Islet precursor cell (in vitro differentiated cells): ENCODE measurements at places on chromosomes 7 and 10.
A peak's percentile ranks its signal among the peaks of the same experiment; 100 is the strongest.

DNA sequence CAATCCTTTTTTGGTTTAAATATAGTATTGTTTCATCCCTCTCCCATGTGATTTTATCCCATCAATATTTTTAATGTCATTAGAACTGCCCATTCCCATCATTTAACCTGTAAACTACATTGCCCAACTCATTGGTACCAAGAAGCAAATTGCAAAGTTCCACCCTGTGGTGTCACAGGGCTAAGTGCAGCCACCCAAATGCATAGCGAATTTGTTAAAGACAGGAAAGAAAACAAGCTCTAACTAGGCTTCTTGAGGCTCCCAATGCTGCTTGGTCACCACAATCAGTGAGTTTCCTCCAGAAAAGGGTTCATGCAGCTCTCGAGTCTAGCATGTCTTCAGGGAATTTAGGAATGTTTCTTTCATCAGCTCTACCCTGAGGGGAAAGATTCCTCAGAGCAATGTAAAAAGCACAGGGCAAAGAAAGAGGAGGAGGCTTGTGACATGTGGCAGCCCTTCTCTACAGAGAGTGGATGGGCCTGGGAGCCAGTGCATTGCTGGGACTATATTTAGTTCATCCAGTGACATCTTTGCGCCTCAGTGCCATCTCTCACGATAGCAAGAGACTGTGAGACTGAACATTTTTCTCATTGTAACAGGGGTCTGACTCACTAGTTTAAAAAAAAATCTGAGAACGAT, 58.1 kb downstream of the CAV1 start:
- peak; percentile 76 for DNase-seq

DNA sequence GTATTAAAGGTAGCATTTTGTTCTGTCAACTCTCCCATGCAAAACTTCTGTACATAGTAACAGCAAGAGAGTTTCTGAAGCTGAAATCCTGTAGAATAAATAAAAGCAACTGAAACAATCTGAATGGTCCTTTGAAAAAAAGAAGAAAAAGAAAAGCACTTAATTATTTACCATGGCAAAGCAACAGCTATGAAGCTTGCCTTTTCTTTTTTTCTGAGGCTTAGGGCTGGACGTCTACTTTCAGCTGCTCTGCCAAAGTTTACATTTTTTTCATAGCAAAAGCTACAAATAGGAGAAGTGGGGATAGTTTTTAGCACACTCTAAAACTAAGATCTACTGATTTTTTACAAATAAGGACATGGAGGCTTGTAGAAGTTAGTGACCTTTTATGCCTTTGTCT, 31.3 kb upstream of the CD36 start:
- no peak for DNase-seq

DNA sequence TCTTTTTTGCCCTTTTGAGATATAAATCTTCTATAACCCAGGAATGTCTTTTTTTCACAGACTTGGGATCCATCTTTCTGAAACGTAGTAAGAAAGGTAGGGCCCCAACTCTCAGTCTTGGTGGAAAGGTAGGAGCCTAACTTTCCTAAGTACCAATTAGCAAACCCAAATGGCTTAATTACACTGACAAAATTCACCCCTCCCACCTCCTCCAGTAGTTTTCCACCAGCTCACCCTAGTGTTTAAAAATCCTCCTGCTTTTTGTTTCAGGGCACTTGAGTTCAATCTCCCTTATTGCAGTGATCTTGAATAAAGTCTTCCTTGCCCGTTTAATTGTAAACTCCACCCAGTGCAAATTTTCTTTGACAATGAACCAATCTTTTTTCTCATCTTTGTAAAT, 600.0 kb downstream of the PHTF2 start:
- DNase-seq, result no peak

DNA sequence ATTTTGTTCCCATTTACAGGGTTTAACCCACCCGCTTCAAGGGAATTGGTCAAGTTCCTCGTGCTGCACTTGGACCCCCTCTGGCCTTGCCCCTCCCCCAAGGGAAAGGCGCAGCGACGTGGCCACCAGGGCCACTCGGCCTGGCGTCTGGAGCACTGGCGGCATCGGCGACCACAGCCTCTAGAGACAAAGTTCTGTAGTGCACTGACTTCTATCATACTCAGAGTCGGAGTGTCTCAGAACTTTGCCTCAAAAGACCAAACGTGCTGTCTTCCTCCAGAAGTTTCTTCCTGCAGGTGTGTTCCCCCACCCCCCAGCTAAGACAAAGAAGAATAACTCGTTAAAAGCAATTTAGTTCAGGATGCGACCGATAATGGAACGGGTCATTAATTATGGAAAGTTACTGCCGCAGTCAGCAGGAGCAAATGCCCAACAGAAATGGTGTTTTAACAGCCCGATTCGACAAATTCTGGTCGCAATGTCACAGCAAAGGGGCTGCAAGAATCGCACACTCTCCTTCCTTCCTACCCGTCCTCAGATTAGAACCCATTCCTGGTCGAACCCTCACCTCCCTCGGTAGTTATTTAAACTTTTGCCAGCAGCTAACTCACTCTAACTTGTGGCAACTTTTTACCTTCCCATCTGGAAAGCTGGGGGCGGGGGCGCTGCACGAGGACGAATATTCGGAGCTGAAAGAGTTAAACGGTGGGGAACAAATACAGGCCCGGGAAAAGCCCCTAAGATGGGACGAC, 202.1 kb upstream of the NFE2L3 start:
- peak; percentile 82 for DNase-seq

DNA sequence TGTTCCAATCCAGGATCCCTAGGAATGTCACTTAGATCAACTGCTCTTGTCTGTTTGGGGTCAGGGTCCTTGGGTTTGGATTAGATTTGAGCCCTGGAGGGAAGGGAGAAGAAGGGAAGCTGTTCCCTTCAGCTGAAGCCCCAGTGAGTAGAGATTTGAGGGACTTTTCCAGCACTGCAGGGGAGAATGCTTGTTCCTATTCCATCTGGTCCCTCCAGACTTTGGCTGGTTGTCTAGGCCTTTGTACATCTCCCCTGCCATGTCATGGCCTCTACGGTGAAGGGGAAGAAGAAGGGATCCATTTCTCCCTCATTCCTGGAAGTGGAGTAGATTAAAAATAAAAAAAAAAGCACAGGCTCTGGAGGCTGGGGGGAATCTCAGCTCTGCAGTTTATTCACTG, 11.1 kb downstream of the C10orf62 start:
- no peak for DNase-seq

DNA sequence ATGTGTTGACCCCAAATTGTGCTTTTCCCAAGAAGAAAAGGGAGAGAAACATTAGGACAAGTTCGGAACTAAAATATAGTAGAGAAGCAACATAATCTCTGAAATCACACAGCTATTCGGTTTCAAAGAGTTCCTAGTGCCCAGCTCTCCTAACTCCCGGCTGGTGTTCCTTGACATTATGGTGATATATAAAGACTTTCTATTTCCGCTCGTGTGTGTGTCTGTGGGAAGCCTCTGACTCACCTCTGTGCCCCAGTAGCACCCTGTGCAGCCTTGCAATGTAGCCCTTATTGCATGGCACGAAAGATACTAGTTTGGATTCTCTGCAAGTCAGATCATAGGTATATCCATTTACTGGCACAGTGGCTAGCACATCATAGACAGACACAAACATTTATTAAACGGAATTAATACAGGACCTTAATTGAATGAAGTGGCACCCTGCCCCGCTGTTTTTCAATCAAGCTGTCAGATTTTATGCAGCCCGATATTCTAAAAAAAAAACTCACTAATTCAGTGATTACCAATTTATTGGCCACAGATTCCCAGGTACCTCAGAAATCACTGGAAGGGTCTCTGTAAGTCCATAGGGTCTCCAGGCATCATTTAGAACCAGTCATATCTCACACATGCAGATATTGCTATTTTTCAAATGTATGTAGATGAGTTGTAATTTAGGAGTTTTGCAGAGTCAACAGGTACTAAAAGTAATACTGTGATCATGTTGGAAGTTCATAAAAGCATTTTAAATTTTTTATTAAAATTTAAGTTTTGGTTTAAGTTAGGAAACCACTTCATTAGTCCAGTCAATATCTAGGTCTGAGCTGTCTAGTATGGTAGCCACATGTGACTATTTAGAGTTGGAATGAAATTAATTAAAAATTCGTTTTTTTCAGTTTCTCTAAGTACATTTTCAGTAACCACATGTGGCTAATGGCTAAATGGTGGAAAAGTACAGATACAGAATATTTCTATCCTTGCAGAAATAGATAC, 43.3 kb downstream of the SFTPD start:
- DNase-seq, result no peak

DNA sequence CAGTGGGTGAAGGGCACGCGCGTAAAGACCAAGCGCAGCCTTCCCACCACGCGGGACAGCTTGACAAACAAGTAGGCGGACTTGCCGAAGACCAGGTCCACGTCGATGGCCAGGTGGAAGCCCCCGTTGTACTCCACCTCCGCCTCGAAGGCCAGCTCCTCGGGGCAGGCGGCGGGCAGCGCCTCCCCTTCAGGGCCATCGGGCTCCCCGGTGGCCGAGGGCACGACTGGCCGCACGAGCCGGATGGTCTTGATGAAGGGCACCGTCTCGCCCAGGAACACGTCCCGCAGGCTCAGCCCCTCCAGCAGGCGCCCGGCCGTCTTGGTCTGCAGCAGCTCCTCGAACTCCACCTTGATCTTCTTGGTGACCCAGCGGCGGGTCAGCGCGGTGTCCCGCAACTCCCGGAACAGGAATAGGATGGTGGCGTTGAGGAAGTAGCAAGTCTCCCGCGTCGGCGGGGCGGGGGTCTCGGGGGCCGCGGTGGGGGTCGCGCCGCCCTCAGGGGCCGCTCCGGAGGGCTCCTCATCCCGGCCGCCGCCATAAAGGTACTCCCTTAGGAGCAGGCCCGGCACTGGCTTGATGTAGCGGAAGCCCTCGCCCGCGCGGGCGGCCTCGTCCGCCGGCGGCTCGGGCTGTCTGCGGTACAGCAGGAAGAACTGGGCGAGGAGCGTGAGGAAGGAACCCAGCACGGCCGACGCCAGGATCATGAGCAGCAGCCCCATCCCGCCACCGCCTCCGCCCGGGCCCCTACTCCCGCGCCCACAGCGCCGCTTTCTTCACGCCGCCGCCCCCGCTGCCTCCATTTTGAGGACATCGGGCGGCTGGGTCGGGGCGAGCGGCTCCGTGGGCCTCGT, 507 bp downstream of the PDZD8 start:
- DNase-seq, result peak; percentile 70
